ENCODE measurements at places on chromosomes 7 and 10.

DNA sequence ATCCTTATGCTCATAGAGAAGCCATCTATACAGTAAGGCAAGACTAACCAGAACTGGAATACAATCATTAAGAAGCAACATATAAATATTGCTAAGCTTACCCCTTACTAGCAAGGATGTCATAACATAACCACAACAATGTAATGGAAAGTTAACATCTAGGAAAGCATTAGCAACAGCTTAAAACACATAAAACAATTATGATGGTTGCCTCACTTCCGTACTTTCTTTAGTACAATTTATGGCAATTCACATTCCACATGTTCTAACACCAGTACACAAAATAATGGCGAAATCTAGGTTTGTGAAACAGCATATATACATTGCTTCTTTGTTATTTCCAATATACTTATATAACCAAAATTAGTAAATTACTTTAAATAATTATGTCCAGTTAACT is 195.0 kb downstream of the AHR start:
- no peak for DNase-seq

DNA sequence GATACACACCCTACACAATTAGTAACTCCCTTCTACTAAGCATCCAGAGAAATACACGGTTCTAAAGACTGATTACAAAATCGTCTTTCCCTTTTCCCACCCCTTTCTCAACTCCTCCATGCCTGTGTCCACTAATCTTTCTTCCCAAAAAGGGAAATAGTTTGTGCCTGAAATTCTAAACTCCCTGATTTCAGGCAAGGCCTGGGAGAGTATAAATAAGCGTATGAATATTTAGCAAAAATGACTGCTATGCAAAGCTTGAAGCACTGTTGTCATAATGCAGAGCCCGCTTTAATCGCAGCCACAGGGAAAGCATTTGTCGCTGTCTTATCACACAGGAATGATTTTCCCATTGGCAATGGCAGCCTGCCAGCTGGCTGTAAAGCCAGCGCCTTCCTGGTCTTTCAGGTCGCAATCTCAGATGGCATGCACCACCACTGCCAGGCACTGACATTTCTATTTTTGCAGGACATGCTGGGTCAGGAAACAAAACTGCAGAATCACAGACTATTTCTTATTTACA is 142.9 kb upstream of the PCGF5 start:
- DNase-seq, result no peak

GRCh38 chr7:105246256-105246655 is 142.5 kb downstream of the SRPK2 start:
- no peak for DNase-seq

GRCh38 chr7:90262438-90262837 is 17.5 kb downstream of the CFAP69 start:
- DNase-seq, result no peak

DNA sequence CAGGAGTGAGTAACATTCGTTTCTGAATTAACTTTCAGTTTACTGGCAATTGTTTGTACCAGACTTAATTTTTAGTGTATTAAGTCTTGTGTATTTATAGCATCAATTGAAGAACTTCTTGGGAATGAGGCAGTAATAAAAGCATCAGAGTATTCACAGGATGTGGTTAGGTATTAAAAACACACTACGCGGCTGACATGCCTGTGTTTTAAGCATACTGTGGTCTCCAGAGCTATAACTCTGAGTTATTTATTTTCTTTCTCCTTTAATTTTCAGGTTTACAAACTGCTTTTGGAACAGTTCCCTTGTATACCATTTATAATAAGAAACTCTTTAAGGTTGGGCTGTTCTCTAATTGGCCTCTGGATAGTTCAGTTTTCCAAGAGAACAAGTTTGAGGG is 626.1 kb upstream of the NRG3 start:
- DNase-seq, result no peak

- no peak for DNase-seq
Measured at GRCh38 chr7:157900556-157900955, 563.8 kb downstream of the DNAJB6 start.

GRCh38 chr7:72281308-72281707 is 130.8 kb downstream of the CALN1 start:
- DNase-seq, result no peak

- no peak for DNase-seq
Measured at GRCh38 chr10:97063271-97063982, 122.3 kb downstream of the SLIT1 start.

GRCh38 chr7:33388332-33388731 is 259.0 kb downstream of the BBS9 start:
- no peak for DNase-seq

- no peak for DNase-seq
Measured at GRCh38 chr10:129755158-129755591, 208.9 kb downstream of the EBF3 start.

GRCh38 chr7:94571816-94572215 is 62.2 kb downstream of the CASD1 start:
- no peak for DNase-seq

GRCh38 chr10:98251399-98251798 is 16.6 kb downstream of the LOXL4 start:
- no peak for DNase-seq

- DNase-seq, result no peak
Measured at GRCh38 chr10:60757420-60757895, 20.8 kb upstream of the CDK1 start.

DNA sequence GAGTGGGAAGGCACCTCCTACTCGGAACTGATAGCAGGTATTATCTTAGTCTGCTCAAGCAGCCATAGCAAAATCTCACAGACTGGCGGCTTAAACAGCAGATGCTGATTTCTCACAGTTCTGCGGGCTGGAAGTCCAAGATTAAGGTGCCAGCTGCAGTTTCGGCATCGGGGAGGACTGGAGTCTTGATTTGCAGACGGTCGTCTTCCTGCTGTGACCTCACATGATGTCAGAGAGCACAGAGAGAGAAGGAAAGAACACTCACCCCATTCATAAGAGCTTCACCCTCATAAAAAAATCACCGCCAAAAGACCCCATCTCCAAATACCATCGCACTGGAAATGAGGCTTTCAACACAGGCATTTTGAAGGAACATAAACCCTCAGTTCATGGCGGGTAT is 216.5 kb upstream of the PITRM1 start:
- no peak for DNase-seq

DNA sequence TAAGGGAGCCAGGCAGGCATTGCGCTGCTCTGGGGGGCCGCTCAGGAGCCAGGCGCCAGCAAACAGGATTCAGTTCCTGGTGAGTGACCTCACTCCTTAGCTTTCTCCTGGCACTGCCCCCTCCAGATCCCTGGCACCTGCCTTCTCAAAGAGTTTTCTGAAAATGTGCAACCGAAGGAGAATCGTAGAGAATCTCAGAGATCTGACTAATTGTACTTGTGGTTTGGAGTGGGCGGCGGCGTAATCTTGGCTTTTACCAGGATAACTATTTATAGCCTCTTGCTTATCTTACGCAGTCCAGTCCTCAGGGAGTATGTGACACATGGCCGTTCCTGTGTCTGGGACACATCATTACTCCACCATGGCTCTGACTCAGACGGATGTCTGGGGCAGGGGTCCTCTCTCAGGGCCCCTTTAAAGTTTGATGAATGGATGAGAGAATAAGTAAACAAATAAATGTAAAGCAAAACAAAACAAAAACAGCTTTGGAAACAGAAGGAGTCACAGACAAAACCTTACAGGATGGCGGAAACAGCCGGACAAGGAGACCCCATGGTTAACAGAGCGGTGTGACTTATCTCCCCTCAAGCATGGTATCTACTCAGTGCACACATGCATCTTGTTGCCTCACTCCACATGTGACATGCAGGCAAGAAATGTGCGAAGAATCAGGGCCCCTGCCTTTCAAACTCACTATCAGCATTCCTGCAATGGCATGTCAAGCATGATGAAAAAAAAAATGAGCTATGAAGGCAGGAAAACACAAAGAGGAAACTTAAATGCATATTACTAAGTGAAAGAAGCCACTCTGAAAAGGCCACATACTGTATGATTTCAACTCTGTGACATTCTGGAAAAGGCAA is 99.7 kb downstream of the TNS3 start:
- no peak for DNase-seq

GRCh38 chr7:84393786-84394185 is 199.2 kb upstream of the SEMA3A start:
- no peak for DNase-seq
